Head of caudate nucleus (tissue), 42 donors: ENCODE measurements at places on chromosomes 5 and 9.

GRCh38 chr9:1429297-1429696 is 379.1 kb downstream of the DMRT2 start:
- no peak for DNase-seq

- DNase-seq: no peak
Observed at GRCh38 chr9:130346431-130346830, 80.9 kb downstream of the HMCN2 start.

DNA sequence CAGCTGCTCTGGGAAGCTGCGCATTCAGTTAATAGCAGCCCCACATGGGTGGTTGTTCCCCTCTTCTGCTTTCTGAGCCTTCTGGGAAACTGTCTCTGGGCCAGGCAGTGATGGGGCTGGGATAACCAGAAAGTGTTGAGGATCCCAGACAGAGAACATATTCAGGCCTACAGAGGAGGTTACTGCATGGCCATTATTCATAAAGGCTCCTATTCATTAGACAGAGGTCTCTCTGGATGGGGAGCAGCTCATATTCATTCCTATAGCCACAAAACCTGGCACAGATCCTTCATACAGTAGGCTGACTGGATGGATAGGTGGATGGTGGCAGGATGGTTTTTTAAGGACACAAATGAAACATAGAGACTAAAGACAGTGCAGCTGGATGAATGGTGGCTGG is 76.3 kb downstream of the HSPA4 start:
- DNase-seq: no peak

GRCh38 chr5:149618581-149619248 is 37.4 kb downstream of the ARHGEF37 start:
- DNase-seq: peak; percentile 38

- DNase-seq: no peak
Observed at GRCh38 chr9:29778281-29778849, 2205.1 kb upstream of the C9orf72 start.

DNA sequence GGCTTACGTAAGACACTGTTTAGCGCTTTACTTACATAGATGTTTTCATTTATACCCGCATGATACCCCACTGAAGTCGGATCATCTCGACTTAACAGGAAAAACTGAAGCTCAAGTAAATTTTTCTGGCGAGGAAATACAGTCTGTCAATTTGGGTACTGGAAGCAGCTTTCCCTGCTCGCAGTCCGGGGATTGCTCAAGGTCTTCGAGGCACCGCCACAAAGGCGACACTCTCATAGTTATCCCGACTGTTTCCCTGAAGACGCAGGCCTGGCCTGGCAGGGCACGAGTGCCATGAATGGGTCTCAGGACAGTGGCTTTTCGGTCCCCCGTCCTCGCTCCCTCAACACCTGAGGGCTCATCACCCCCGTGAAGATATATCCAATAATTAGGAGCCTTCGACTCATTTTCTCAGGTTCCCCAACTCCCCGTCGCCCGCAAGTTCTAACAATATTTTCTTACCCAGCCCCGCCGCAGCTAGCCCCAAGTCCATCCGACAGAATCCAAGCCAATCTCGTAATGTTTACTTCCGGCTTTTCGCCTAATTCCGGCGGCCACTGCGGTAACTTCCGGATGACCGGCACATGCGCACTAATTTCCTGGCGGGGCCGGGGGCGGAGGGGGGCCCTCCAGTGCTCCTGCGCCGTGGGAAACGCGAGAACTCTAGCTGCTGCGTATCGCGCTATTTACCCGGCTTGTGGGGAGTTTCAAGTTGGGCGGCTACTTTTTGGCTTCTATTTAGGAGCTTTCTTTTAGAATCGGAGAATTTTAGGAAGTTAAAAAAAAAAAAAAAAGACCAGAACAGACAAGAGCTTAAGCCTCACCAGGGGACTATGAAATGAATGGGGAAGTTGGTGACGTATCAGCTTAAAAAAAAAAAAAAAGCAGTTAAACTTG is at the start of gene SLU7:
SLU7 (minus strand) TSS at position 521 of the 897 bp plus-strand sequence. CDS start 3,787 bp downstream, outside the sequence.
- peak; percentile 93 for DNase-seq
